ENCODE measurements at places on chromosomes 7 and 10. TPM values are rescaled to one million over a fixed set of nuclear protein-coding genes. Genes with fewer than 3 reads are reported as not detected.

EN2 gene
- not detected for total RNA-seq

NYAP1 gene
- total RNA-seq, result 0.72 TPM

PHF14 gene
- total RNA-seq, result 18.4 TPM

PNLIPRP1 gene
- total RNA-seq, result not detected

TBX20 gene
- total RNA-seq, result 16.0 TPM

LOXL4 gene
- 70.5 TPM for total RNA-seq

KNDC1 gene
- total RNA-seq, result under 0.01 TPM

Data from placental pericyte (primary cell).